Occipital lobe (tissue), 3 donors: ENCODE measurements at places on chromosomes 11 and 22. TPM values are rescaled to one million over a fixed set of nuclear protein-coding genes. Genes with fewer than 3 reads are reported as not detected.

TEX54 gene
- not detected for total RNA-seq

C11orf87 gene
- 29.8 TPM for total RNA-seq

- DNase-seq, result peak; percentile 67
These were observed 31.0 kb downstream of the MCM5 start for GRCh38 chr22:35430897-35431322.

GRCh38 chr22:22022255-22022840 is 39.8 kb upstream of the TOP3B start:
- DNase-seq, result no peak

DNA sequence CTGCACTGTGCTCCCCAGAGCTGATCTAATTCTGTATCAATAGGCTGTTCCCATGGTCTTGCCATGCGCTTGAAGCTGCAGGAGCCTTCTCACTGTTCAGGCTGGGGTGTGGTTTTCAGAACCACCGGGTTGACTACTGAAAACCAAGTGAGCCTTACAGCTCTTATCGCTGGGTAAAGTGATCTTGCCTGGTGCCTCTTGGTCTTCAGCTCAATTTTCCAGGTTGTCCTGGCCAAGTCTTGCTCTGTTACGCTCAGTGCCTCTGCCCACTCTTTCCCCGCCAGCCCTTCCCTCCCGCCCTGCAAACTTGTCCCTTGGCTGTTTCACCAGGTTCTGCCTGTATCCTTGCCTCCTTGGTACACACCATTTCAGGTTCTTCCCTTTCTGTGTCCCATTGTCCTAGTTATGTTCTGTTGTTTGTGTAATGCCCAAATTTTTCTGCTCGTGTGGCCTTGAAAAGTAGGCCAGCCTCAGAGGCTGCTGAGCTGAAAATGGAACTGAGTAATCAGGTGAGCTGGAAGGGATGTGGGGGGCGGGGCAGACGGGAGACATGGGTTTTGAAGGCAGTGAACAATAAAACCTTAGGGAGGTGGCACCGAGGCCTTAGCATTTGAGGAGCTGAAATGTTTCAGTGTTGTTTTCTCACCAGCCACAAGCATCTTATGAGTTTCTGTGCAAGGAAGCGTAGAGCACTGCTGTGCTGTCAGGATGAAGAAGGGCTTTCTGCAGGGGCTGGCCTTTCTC is 11.2 kb downstream of the PEX26 start:
- DNase-seq, result no peak

- DNase-seq, result no peak
These were observed 5.9 kb upstream of the ETS1 start for GRCh38 chr11:128593281-128593680.

DNA sequence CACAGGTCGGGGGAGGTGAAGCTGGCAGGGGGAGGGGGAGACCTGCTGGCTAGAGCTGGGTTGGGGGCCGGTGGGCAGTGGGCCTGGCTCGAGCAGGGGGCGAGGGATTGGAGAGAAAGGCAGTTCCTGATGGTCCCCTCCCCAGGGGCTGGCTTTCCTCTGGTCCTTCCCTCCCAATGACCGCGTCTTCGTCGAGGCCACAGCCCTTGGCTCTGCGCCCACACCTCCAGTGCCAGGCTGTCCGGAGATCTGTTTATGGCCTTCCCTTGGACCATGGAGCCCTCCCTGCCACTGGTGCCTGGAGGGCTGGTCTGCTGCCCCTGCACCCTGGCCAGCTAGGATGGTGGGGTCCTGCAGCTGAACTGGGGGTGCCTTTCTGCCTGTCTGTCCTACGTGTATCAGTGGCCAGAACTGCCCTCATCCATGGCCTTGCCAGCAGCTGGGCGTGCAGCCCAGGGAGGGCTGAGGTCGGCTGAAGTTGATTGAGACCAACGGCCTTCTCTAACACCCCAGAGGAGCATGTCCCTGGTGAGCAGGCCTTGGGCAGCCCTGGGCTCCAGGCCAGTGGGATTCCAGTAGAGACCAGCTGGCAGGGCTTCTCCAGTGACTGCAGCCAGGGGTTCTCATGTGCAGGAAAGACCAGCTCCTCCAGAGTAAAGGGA is 12.3 kb downstream of the TANGO2 start:
- DNase-seq, result no peak
